ENCODE measurements at places on chromosomes 5 and 9.

DNA sequence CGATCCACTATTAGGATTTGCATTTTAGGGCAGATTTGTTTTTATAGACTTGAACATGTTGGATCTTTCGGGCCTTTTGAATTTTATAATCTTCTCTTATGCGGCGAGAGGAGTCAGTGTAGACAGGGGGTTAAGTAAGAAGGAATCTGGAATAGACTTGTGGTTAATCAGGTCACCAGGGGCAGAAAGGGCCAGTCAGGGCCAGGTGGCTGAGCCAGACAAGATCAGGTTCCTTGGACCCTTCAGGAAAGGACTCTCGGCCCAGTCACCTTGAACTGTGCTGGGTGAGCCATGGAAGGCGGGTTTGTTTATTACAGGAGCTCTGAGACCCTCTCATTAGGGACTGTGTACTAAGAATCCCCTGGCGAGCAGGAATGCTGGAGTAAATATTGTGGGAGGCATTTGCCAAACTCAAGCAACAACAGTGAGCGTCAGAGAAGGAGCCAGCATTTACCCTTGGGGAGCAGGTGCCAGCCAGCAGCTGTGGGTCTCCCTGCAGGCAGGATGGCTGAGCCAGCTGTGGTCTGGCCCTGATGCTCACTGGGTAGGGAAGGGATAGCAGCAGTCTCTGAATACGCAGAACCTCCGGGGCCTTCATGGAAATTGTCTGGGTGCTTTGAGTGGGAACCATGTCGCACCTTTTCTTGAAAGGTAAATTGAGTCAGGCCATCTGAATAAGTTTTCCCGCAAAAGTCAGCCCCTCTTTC is 79.2 kb downstream of the UBE2QL1 start:
- DNase-seq, result no peak

GRCh38 chr5:127892467-127893207 is 189.4 kb downstream of the CCDC192 start:
- DNase-seq, result no peak

- peak; percentile 42 for DNase-seq
Observed at GRCh38 chr5:38193015-38193581, 65.3 kb upstream of the EGFLAM start.

GRCh38 chr5:126540631-126541030 is 54.4 kb downstream of the ALDH7A1 start:
- DNase-seq, result no peak

DNA sequence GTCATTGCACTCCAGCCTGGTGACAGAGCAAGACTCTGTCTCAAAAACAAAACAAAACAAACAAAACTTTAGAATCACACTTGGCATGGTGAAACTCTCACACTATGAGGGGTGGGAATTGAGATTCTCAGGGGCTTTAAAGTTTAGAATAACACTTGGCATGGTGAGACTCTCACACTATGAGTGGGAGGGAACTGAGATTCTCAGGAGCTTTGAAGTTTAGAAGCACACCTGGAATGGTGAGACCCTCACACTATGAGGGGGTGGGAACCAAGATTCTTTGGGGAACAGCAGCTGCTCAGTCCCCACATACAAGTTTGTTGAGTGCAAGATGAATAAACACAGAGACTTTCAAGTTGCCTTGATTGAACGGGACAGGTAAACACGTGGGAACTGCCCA is 149.4 kb downstream of the HSD17B3 start:
- no peak for DNase-seq

- no peak for DNase-seq
Observed at GRCh38 chr9:134388289-134388808, 62.1 kb downstream of the RXRA start.

- no peak for DNase-seq
Observed at GRCh38 chr5:97840643-97841042, 657.6 kb upstream of the RIOK2 start.

DNA sequence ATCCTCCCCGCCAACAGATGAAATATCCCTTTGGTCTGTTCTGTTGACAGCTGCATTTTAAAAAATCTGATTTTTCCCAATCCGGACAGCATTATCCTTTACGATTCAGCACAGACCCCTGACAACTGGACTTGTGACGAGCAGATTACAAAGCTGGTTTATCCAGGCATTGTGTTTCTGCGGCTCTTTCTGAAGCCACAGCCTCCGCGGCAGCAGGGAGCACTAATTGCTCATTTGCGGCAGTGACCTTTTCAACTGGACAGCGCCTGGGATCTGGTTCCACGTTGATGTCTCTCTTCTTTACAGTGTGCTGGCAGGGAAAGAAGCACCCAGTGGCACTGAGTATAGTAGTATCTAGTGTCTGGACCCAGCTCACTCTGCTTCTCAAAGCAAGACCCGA is 351.2 kb downstream of the ZNF608 start:
- no peak for DNase-seq

GRCh38 chr9:80605793-80606192 is 1034.0 kb downstream of the TLE4 start:
- DNase-seq, result no peak

DNA sequence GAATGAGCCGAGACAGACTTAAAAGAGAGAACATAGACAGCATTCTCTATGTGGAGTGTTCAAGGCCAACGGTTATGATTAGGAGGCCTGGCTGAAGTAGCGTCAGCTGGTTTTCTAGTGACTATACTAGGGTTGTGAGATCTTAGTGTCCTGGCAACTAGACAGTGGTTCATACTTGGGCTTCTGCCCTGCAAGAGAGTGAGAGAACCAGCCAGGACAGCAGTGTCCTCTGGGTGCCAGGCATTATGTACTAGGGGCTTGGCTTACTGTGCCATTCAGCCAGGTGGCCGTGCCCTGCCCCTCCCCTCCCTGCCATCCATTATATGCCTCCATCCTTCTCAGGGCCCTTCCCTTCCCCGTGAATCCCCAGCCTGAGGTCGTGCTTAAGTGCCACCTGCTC is 56.8 kb downstream of the TRIO start:
- DNase-seq, result no peak

GRCh38 chr5:180809403-180810209 is 7.0 kb upstream of the MGAT1 start:
- peak; percentile 92 for DNase-seq

DNA sequence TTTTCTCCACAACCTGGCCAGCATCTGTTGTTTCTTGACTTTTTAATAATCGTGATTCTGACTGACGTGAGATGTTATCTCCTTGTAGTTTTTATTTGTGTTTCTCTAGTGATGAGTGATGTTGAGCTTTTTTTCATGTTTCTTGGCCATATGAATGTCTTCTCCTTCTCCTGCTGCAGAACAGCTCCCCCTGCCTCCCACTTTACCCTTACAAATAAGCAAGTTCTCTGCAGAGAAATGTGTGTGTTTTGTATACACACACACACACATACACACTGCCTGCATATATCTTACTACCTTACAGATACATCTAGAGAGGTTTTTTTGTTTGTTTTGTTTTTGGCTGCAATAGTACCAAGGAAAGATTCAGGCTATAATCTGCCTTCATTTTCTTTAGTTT is 88.7 kb upstream of the PHF24 start:
- no peak for DNase-seq
